Activated CD4-positive, alpha-beta T cell treated with anti-CD3 and anti-CD28 coated beads, Interleukin-2, Interleukin-6, amounts not matched to agents 100 ng/mL and 50 ng/mL, durations not matched to agents 16 hours and 8 hours (primary cell): ENCODE measurements at places on chromosomes 2 and 18.

- DNase-seq = no peak
These were observed 188.1 kb downstream of the LAMA1 start for GRCh38 chr18:6929370-6930102.

- DNase-seq = no peak
These were observed 3.0 kb downstream of the CALCRL start for GRCh38 chr2:187445051-187445450.

DNA sequence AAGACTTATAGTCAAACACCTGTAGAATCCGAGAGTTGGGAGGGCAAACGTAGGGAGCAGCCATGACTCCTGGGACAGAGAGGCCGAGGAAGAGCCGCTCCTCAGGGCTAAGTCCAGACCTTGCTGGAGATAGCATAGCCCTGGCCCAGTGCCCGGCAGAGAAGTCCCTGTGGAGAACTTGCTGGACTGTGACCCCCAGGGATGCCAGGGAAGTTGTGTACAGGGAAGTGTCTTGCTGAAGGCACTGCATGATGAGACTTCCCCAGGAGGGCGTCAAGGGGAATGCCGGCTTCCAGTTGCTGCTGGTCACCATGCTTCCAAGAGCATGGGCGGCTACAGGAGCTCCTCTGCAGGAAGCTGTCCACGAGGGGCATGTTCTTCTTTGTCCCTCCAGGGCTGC lies 8.6 kb upstream of the CNDP1 start:
- no peak for DNase-seq

DNA sequence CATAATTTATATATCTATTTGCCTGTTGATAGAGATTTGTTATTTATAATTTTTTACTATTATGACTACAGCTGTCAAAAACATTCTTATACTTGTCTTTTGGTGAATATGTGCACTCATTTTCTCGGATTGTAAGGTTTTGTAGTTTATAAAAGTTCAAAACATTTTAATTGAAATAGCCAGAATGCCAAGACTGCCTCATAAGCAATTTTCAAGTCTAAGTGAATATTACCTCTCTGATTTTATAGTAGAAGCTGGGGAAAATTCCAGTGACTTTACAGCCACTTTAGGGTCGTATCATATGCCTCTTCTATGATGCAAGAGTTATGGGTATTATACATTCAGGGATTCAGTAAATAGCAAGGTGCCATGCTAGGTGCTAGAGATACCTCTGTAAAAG lies 21.0 kb downstream of the ZC3H6 start:
- DNase-seq = no peak

GRCh38 chr2:38922902-38923301 lies 33.2 kb downstream of the ARHGEF33 start:
- DNase-seq = no peak

- no peak for DNase-seq
These were observed 36.1 kb downstream of the PSTPIP2 start for GRCh38 chr18:46035696-46036680.
